ENCODE measurements at places on chromosomes 3 and 15.

DNA sequence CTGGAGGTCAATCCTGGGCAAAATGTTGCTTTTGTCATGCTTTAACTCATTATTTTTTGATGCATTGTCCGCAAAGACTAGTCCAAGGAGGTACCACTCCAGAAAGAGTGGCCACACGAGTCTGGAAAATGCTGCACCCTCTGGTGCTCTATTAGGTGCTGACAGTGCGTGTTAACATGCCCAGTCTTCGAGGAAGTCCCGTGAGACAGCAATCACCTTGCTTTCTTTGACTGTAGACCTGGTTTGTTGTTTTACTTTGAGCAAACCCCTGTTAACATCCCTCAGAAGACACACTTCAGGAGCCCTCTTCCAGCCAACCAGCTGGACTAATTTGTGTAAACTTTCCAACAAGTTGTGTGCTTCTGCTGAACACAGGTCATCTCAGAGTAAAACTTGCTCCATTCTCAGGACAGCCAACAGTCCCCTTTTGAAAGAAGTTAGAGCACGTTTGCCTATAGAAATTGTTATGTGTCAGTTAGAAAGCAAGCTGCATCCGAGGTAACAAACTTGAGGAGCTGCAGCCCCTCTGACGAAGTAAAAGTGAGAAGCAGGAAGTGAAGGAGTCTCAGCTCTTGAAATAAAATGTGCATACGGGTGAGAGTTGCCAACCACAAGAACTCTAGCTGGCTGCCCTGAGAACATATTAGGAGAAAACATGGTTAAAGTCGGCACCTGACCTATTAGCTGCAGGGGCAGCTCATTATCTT, 205.0 kb downstream of the LPP start:
- DNase-seq: peak; percentile 22

DNA sequence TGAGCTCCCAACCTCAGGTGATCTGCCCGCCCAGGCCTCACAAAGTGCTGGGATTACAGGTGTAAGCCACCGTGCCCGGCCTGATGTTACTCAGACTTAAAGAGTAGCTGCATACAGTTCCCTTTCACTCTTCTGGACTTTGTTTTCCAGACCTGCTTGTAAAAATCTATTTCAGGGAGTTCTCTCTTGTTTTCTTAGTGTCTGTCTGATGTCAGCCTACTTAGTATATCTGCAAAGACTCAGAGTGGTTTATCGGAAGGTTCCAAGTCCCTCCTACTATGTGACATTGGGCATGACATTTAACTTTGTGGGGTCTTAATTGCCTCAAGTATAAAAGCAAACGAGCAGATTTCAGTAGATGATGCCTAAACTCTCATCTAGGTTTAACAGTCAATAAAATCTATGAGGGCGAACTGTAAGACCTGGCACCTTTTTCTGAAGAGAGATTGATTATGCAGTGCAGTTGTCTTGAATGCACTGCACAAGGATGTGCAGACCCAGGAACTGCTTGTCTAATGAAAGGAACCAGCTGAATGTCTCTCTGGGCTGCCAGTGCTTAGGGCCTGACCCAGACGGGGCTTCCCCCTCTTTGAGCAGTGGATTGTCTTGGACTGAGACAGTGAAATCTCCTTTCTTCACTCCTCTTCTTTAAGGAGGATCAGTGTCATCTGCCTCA, 301.4 kb downstream of the PTPRG start:
- DNase-seq: no peak

DNA sequence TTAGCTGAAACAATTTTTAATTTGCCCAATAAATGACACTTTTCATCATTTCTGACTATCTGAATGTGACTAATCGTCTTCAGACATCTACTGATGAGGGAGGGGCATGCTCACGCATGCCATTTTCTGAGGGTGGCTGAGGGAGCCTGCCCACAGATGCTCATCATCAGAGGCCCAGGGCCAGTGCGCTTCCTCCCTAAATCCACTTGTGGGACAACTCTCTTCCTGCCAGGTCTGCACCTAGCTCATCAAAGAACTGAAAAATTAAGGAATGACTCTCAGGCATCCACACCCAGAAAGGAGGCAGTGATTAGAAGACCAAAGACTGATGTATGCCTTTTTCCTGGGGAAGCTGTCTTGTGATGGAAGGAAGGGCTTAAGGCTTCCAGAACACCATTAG, 22.8 kb downstream of the RTP3 start:
- DNase-seq: no peak

GRCh38 chr3:64080616-64081234, 57.4 kb upstream of the PSMD6 start:
- no peak for DNase-seq

- DNase-seq: no peak
Observed at GRCh38 chr3:134350266-134350665, 24.0 kb downstream of the AMOTL2 start.

GRCh38 chr15:80155001-80155377, 2.2 kb downstream of the FAH start:
- no peak for DNase-seq

- DNase-seq: no peak
Observed at GRCh38 chr3:71332813-71333212, 250.7 kb downstream of the FOXP1 start.

DNA sequence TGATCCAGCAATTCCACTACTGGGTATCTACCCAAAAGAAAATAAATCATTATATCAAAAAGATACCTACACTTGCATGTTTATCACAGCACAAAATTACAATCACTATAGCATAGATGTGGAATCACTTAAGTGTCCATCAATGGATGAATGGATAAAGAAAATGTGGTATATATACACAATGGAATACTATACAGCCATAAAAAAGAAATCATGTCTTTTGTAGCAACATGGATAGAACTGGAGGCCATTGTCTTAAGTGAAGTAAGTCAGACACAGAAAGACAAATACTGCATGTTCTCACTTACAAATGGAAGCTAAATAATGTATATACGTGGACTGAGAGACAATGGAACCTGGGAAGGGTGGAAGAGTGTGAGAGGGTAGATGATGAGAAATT, 28.3 kb upstream of the PFN2 start:
- DNase-seq: no peak

DNA sequence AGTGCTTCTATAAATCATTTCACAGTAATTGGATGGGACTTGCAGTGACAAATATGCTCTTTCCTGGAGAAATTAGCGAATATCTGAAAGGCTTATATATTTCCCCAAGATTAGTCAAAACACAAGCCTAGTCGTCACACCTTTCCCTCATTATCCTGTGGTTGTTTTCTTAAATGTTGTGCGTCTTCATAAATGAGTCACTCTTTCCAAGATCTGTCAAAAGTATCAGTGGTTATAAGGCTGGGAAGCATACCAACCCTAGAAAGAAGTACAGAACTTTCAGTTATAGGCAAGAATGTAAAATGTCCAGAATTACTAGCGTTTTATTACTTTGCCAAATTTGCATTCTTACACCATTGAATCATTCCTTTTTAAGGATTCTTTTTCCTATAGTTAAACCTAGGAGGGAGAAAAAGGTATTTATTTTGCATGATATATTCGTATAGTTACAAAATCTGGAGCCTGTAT, 33.6 kb downstream of the TMEM212 start:
- no peak for DNase-seq

GRCh38 chr3:31534065-31534425, 1.3 kb downstream of the STT3B start:
- DNase-seq: no peak

DNA sequence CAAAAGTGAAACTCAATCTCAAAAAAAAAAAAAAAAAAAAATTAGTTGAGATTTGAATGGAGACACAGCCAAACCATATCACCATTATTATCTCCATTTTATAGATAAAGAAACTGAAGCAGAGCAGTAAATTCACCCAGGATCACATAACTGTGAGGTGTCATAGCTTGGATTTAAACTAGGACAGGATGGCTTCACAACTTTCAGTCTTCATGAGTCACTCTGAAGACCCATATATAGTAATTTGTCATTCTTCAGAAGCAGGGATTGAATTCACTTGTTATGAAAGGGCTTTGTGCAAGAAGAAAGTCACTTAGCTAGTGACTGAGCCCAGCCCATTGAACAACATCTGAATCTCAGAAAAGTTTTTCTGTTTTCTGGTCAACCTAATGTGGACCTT, 60.5 kb upstream of the LRIG1 start:
- no peak for DNase-seq

DNA sequence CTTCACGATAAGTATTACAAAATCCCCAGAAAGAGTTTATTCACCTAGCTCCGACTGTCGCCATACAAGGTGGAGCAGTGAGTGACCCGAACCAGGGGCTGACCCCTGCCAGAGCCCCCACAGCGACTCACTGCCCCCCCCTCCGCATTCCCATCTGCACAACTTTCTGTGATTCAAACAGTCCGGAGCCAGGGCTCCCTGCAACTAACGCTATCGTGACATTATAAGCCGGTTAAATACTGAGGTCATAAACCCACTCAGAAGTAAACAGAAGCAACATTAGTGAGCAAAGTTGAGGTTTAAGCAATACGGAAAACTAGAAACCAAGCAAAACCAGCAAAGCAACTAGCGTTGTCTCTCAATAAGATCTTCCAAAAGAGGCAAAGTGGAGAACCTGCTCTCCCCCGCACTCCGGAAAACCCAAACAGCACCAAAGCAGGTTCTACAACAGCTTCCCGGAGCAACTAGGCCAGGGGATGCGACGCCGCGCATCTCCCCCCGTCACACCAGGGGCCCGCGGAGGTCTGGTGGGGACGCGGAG, 642 bp downstream of the SCAP start:
- peak; percentile 39 for DNase-seq

GRCh38 chr3:63818282-63819150, 583 bp upstream of the C3orf49 start:
- peak; percentile 75 for DNase-seq

- no peak for DNase-seq
Observed at GRCh38 chr3:158804441-158804840, 2.6 kb downstream of the MFSD1 start.

GRCh38 chr3:139732729-139733128, 55.0 kb upstream of the NMNAT3 start:
- DNase-seq: no peak

- DNase-seq: no peak
Observed at GRCh38 chr3:153209596-153209995, 47.6 kb downstream of the RAP2B start.

DNA sequence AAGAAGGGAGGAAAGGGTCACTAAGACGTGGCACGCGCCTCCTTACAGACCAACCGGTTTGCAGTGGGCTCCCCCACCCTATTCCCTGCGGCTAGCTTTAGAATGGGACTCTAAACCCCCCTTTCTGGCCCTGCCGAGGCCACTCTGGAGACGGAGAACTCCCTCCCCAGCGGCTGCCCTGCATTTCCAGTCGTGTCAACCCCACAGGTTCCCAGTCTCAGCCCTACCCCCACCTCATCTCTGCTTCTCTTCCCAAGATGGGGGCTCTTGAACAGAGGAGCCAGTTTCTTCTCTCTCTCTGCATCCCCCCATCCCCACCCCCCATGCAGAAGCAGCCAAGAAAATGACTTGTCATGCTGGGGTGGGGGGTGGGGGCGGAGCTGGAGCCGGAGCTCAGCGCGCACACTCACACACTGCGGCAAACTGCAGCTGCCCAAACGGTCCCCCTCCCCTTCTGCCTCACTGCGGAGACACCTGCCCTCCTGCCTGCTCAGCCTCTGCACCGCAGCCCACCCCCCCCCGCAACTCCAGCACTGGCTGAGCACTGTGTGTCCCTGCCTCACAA, 871 bp downstream of the MAP1A start:
- DNase-seq: peak; percentile 91

- DNase-seq: no peak
Observed at GRCh38 chr3:189363590-189364255, 192.0 kb downstream of the TPRG1 start.

GRCh38 chr3:115710799-115711198, 87.5 kb downstream of the GAP43 start:
- no peak for DNase-seq

DNA sequence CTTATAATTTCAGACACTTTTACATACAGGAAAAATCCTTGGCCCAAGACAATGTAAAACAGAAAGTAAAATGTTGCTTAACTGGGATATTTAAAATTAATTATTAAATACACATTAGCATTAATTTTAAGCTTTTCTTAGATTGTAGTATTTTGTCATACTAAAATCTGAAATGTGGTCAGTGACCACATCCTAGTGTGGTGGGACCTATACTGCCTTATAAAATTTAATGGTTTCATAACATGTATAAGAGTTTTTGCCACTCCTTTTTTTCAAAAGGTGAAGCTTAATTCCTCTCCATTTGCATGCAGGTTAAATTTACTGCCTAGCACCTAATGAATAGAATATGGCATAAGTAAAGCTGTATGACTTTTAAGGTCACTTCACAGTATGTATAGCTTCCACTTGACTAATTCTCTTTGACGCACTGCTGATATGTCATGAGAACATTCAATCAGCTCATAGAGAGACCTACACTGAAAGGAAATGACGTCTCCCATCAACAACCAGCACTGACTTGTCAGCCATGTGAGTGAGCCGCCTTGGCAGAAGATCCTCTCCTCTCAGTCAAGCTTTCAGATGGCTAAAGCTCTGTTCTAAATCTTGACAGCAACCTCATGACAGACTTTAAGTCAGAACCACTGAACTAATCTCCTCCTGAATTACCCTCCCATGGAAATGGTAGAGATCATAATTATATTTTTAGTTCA, 847.8 kb downstream of the SI start:
- no peak for DNase-seq

DNA sequence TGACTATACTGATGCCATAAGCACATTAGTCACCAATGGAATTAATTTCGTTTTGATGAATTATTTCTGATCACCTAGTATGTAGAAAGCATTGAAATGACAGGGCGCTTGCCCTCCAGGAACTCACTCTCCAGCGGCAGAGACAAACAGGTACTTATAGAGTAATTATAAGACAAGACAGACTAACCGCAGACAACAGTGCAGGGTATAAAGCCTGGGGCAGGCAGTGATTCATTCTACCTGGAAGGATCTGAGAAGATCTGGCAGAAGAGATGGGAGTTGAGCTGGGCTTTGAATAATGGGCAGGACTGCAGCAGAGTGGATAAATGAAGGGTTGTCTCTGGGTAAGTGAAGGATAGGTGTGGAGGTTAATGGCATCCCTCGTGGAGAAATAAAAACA, 331.8 kb downstream of the FGF12 start:
- no peak for DNase-seq

- no peak for DNase-seq
Observed at GRCh38 chr15:46420990-46421389, 786.2 kb downstream of the SQOR start.

DNA sequence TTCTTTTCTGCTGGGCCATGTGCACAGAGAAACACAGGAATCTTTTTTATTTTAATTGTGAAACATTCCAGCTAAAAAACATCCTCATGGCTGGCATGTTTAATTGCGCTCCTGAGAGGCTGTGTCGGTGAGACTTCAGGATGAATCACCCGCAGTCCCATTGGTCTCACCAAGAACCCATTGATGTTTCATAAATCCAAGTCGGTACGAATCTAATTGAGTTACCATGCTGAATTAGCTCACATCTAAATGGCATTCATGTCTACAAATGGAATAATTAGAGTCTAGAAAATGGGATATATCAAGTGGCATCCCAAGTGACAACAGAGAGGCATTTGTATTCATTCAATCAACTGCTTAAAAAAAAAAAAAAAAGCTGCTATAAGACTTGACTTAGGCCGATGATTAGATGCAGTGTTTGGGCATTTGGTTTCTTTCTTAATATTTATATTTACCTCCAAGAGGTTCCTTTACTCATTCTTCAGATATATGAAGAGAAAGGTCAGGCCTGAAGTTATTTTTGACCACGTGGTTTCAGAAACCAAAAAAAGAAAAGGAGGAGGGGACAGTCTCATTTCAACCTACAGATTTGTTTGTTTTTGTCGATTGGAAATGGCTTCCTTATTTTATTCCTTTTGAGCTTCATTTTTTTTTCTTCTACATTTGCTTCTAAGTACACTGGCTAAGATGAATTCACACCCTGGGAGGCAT, 79.1 kb upstream of the FOXB1 start:
- DNase-seq: no peak
